ENCODE measurements at places on chromosomes 13 and 19.

- no peak for DNase-seq
These were observed 184.2 kb downstream of the ZNF486 start for GRCh38 chr19:20351244-20351643.

DNA sequence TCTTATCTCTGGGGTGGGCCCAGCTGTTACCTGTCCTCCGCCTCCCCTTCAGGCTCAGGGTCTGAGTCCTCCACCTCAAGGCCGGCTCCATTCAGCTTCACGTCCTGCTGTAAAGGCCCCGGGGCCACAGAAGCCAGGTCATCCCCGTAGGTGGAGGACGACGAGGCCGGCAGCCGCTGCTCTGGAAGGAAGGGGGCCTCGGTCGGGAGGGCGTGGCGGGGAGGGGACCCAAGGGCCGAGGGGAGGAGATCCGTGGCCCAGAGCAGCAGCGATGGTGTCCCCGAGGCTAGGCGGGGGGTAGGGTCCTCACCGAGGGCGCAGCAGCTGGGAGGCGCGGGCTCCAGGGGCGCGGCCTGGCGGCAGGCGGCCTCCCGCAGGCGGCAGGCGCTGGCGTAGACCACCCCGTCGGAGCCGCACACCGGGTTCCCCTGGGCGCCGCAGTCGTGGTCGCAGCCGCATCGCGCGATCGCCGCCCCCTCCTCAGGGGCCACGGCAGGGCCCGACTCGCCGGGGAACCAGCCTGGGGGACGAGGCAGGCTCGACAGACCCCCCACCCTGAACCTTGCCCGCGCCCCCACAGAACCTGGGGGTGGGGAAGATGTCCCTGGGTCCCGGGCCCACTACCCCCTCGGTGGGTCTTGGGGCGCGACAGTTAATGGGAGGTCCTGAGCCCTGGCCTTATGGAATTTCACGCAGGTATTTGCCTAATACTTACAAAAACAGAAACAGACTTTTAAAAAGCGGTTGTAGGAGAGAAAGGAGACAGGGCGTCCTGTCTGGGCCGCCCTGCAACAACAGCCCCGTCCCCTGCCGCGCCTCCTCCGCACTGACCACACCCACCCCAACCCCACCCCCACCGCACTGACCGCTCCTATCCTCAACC, 7.6 kb downstream of the F2RL3 start:
- DNase-seq: peak; percentile 71

DNA sequence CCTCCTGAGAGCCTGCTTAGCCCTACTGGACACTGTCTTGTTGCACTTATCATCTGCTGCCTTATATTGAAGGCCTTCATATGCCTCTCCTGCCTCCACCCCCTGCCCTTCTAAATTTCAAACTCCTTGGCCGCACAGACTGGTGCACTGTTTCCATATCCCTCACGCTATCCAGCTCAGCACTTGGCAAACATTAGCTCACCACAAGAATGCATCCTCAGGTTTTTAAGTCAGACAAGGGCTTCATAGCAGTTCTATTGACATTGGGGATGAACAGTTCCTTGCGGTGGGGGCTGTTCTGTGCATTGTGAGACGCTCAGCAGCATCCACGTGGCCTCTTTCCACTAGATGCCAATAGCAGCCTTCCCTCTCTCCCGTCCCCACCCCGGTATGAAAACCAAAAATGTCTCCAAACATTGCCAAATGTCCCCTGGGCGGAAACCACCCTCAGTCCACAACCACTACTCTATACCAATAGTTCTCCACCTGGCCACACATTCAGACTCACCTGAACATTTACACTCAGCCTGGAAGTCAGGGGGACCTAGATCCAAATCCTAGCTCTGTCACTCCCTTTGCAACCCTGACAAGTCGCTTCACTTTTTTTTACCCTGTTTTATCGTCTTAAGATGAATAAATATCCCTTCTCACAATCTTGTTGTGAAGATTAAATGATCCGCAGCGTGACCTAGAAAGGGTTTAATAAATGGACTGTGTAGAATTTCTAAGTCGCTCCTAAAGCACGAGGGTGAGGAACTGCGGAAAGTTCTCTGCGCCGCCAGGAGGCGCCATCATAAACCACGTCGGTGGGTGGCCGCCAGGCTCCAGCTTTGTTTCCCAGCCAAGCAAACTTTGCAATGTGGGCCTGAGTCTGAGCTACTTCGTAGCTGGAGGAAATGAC, 3.6 kb upstream of the CEACAM3 start:
- DNase-seq: peak; percentile 75

DNA sequence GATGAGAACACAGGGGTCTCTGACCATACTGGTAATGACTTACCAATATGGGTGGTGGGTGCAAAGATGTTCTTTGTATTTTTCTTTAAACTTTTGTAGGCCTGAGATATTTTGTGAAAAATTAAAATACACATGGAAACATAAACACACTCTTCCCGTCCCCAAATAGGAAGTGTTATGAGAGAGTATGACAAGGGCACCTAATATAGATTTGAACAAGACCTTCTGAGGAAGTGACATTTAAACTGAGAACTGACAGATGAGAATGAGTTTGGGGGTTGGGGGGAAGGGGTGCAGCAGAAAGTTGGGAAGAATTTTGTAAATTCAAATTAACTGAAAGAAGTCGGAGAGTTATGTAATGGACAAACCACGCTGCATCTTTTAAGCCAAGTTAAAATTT, 224.2 kb downstream of the RGCC start:
- no peak for DNase-seq

GRCh38 chr19:11091703-11092153, 2.5 kb downstream of the LDLR start:
- DNase-seq: no peak

- no peak for DNase-seq
These were observed 33.0 kb downstream of the UGGT2 start for GRCh38 chr13:96020155-96020575.

DNA sequence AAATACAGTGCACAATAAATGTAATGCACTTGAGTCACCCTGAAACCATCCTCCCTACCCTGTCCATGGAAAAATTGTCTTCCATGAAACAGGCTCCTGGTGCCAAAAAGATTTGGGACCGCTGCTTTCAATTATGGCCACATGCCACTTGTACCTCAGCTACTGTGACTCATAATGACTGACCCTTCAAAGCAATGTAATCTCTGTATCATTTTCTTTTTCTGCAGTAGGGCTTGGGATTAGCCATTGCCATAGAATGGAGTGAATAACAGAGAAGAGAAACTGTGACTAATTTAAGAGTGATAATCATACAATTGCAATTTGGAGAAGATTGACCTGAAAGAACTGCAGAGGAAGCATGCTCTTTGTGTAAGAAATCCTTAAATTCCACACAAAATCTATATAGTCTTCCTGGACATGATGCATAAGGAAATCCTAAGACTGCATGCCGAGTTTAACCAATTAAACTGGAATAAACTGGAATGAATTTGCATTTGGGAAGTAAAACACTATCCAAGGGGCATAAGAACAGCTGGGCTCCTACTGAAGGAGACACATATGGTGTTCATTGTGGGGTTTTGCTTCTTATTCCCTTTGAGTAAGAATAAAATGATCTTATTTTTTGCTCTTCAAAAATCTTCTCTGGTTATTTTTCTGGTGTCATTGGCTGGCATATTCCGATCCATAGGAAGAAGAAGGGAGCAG, 59.5 kb upstream of the SLC7A1 start:
- no peak for DNase-seq

DNA sequence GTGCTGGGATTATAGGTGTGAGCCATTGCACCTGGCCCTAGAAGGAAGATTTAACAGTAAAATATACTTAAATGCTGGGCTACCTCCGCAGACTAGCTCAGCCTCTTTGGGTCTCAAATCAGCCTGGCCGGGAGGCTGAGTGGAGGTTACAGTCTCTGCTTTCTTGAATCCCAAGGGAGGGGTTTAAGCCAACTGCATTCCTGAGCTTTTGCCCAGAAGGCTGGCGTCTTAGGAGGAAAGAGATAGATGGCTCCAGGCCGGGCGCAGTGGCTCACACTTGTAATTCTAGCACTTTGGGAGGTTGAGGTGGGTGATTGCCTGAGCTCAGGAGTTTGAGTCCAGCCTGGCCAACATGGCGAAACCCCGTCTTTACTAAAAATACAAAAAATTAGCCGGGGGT, 623 bp upstream of the C5AR1 start:
- DNase-seq: no peak

DNA sequence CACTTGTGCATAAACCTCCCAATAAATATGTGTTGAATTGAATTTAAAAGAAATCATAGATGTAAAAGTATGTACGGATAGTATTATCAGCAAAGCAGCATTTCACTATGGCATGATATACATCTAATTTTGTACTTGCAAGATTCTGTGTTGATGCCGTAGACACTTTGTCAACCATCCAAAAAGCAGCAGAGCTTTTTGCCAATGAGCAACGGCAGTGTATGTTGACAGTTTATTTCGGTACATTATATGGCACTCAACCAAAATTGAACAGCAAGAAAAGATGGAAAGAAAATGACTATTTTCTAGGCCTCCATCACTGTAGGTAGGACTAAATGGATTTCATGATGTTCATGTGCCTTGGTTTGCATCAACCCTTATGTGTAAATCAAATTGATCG, 543.7 kb downstream of the DACH1 start:
- DNase-seq: no peak

- no peak for DNase-seq
These were observed 12.0 kb downstream of the ZNF283 start for GRCh38 chr19:43839139-43839538.

GRCh38 chr13:85819513-85819912, 20.3 kb upstream of the SLITRK6 start:
- DNase-seq: no peak

DNA sequence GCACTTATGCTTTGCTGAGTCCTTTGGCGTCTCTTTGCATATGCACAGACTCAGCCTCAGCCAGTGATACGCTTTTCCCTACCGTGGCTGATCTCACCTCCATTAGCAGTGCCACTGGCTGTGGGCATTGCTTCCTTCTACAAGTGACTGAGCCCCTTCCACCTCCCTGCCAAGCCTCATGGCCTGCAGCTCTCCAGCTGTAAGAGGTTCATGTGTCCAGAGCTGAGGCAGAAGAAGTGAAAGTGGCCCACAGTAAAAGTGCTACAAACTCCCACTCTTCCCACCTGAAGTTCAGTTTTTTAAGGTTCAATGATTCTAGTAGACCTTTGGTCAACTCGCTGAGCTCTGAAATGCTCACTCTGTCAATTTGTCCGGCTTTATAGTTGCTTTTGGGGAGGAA, 44.7 kb downstream of the SMARCA4 start:
- no peak for DNase-seq

- DNase-seq: no peak
These were observed 398.2 kb upstream of the NBEA start for GRCh38 chr13:34543836-34544235.

- no peak for DNase-seq
These were observed 370.2 kb downstream of the KCTD12 start for GRCh38 chr13:76516013-76516412.

GRCh38 chr19:35805526-35806102, 7.0 kb downstream of the PRODH2 start:
- no peak for DNase-seq

- DNase-seq: no peak
These were observed 201.0 kb downstream of the FGF9 start for GRCh38 chr13:21871919-21872318.

DNA sequence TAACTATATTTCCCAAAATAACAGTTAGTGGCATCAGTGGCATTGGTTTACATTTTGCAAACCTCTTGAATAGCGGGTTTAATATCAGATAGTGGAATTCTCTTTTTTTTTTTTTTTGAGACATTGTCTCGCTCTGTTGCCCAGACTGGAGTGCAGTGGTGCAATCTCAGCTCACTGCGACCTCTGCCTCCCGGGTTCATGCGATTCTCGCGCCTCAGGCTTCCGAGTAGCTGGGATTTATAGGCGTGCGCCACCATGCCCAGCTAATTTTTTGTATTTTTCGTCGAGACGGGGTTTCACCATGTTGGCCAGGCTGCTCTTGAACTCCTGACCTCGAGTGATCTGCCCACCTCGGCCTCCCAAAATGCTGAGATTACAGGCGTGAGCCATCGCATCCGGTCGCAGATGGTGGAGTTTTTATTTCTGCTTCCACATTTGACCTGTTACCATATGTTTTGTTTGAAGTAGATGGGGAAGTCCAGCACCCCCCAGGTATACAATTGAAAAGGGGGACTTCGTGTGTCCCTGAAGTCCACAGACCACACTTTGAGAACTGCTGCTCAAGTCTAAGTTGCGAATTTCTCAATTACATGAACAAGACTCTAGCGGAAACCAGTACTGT, 40.5 kb upstream of the XPO4 start:
- no peak for DNase-seq

DNA sequence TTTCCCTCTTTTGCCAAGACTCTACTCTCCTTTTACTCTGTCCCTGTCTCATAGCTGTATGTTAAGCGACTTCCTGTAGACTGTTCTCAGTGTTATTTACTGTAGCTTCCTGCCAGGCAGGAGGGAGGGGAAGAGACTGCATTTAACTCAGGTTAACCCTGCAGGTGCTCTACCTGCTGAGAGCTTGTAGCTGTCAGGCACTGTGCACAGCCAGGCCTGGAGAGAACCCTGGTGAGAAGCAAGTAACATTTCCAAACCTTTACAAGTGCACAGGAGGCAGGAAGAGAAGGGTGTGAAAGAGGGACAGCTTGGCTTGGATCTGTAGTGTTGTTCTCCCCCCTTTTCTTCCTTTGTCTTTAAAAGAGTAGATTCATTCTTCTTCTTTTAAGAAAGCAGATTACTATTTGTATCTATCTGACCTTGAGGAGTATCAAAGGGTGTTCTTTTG, 167.1 kb downstream of the LMO7 start:
- DNase-seq: no peak

DNA sequence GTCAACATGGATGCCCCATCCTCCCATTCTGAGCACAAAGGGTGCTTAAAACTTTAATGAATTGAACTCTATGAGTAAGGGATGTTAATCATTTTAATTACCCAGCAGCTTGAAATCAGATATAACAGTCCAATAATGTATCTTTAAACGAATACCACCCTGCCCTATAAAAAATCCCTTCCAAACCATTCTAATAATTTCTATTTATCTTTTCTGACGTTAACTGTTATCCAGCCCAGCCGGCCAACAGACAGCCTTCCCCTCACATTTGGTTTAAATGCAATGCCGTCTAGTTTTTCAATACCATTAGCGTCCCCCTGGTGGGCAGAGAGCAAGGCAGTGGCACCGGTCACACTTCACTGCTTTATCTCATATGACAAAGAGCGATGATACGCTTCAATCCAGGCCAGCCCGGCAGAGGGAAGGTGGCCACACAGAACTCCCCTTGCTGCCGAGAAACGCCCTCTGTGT, 402.2 kb upstream of the ZNF507 start:
- DNase-seq: peak; percentile 57

DNA sequence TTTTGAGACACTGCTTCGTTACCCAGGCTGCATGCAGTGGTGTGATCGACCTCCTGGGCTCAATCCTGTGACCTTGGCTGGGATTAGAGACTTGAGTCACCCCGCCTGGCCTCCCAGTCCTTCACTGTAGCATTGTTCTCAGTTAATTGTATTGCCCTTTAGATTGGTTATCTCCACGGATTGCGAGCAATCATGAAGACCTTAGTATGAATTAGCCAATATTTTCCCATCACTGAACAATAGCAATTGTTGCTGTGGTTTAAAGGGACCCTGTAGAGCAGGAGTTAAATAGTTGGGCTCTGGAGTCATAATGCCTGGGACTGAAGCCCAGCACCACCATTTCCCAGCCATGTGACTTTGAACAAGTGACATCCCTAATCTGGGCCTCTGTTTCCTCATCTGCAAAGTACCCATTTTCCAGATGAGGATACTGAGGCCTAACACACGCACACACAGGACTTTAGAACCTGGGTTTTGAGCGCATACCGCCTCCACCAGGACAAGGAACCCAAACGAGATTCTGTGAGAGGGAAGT, 8.4 kb downstream of the PPP1R14A start:
- DNase-seq: no peak
